GM13977 (cell line): ENCODE measurements at places on chromosomes 3 and 15.
A peak's percentile ranks its signal among the peaks of the same experiment; 100 is the strongest.

DNA sequence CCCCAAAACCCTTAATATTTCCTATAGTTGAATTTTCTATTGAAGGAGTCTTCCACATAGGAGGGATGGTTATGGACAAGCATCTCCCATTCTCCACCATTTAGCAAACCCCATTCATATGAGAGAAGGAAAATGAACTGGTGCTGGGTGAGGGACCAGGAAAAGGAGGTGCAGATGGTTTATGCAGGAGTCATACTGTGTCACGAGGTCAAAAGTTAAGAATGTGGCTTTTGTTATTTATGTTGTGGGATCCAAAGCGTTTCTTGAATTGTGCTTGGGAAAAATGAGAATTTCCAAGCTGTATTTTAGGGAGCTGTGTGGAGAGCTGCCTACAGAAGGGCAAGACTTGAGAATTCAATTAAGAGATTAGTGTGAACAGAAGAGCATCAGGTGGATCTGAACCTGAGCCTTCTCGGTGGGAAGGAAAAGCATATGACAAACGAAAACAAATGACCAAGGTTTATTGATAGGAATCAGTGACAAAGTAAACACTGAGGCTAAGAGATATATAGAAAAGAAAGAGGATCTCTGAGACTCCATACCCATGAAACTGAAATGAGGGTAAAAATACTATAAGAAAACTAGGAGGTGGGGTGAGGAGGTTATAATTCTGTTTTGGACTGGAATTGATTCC, 473.3 kb upstream of the NR2F2 start:
- DNase-seq: no peak

DNA sequence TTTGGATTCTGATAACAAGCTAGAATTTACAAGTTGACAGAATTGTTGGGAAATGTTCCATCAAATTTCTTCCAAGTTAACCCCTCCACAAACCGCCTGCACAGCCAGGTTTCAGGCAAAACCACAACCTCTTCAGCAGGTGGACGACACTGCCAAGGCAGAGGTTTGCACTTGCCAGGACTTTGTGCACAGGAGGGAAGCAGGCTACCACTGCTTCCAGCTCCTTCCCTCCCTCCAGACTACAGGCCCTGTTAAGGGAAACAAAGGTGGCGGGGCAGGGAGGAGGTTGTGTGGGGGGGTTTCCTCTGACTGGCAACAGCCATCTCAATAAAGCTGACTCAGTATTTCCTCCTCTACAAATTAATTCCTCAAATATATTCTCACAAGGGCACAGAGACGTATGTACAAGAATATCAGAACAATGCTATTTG, 42.2 kb downstream of the TBC1D2B start:
- no peak for DNase-seq

- DNase-seq: peak; percentile 36
These were observed 31.7 kb downstream of the NR2F2 start for GRCh38 chr15:96362011-96362754.

DNA sequence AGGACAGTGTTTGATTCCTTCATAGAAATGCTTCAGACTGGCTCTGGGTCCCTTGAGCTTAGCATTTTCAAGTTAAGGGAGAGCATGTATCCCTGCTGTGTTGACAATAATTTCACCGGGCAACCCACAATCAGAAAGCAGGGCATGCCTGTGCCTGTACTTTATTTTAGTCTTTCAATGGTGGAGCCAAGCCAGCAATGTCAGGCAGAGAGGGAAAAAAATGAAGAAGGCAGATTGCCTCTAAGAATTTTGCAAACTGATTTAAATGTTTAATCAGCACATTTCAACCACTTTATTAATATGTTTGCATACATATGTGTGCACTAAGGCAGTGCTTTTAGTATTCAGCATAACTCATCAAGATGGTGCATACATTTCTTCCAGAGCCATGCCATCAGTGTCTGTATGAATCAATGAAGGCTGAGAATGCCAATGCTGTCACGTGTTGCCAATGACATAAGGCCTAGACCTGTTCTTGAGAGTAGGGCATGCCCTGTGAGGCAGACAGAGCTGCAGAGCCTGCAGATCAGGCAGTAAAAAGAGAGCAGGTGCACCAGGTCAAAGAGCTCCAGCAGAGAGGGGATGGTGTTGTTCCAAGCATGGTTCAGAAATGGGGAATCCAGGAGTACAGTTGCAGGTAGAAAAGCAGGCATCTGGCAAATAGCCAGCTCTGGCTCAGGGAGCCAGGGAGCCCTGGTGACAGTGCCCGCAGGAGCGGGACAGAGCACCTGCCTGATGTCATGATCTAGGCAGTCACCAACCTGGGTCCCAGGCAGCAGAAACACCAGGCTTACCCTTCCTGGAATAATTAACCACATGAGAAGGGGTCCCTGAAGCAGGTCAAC, 508.5 kb downstream of the GABRG3 start:
- no peak for DNase-seq

DNA sequence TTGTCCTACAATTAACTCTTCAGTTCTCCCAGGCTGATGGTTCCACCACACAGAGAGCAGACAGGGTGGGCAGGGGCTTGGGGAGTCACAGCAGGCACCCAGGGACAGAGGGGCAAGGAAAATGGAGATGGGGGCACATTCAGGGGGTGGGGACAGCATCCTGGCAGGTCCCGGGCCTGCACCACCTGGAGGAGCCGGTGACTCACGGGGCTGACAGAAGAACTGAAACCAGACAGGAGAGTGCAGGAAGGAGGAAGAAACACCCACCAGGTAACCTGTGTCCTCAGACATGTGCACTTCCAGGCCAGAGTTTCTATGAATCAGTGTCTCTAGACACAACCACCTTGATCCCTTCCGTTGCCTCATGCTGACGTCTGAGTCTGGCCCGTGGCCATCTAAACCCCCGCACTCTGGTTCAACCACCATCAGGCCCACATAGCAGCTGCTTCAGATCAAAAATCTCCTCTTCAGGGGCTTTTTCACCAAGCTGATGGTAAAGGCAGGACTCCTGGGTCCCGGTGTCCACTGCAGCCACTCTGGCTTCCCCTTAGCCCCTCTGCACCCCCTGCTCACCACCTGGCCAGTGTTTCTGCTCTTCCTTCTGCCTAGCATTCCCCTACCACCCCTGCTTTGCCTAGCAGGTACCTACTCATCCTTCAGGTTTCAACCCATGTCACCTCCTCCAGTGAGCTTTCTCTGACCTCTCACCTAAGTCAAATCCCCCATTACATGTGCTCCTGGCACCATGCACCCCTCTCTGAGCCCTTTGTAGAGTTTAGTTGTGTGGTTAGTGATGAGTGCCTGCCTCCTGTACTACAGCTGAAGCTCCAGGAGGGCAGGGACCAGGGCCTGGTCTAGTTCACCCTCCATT, 16.5 kb upstream of the CYP11A1 start:
- peak; percentile 90 for DNase-seq

- DNase-seq: no peak
These were observed 85.3 kb upstream of the RORA start for GRCh38 chr15:61314427-61314826.

GRCh38 chr3:181888234-181888633, 176.5 kb downstream of the SOX2 start:
- no peak for DNase-seq

GRCh38 chr3:73765878-73766545, 141.3 kb upstream of the PDZRN3 start:
- no peak for DNase-seq

- no peak for DNase-seq
These were observed 64.8 kb downstream of the SCN11A start for GRCh38 chr3:38986901-38987300.

- no peak for DNase-seq
These were observed 4.7 kb downstream of the RNF111 start for GRCh38 chr15:58992181-58992580.

GRCh38 chr3:40718209-40718608, 193.4 kb downstream of the ZNF621 start:
- DNase-seq: no peak

- no peak for DNase-seq
These were observed 950 bp upstream of the CNTN4 start for GRCh38 chr3:2097641-2098191.

DNA sequence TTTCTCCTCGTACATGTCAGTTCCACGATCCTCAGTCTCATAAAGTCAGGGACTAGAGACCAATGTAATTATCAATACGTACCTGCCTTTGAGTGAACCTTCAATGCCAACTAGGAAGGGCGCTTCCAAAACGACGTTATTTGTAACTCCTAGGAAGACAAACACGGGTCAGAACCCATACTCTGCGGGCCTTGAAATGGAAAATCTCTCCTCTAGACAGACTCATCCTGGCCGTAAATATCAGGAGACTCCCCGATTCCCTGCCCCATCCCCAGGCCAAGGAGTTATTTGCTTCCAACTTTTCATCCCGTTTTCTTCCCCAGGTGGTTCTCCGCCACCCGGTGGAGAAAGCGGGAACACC, 578 bp downstream of the OIP5 start:
- no peak for DNase-seq

DNA sequence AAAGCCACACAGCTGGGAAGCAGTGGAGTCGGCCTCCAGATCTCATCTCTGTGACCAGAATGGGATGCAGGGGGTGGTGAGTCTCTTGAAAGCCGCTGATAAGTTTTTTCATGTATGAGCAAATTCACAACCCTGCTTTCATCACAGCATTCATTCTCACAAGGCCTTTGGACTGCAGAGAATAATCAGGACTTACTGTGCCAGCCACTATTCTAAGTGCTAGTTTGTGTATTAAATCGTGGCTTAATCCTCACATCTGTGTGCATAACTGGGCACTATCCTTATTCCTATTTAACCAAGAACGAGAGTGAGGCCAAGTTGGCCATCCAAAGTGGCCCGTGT, 64.2 kb upstream of the POLG start:
- DNase-seq: no peak

GRCh38 chr3:171108066-171108465, 81.5 kb upstream of the SLC2A2 start:
- no peak for DNase-seq

DNA sequence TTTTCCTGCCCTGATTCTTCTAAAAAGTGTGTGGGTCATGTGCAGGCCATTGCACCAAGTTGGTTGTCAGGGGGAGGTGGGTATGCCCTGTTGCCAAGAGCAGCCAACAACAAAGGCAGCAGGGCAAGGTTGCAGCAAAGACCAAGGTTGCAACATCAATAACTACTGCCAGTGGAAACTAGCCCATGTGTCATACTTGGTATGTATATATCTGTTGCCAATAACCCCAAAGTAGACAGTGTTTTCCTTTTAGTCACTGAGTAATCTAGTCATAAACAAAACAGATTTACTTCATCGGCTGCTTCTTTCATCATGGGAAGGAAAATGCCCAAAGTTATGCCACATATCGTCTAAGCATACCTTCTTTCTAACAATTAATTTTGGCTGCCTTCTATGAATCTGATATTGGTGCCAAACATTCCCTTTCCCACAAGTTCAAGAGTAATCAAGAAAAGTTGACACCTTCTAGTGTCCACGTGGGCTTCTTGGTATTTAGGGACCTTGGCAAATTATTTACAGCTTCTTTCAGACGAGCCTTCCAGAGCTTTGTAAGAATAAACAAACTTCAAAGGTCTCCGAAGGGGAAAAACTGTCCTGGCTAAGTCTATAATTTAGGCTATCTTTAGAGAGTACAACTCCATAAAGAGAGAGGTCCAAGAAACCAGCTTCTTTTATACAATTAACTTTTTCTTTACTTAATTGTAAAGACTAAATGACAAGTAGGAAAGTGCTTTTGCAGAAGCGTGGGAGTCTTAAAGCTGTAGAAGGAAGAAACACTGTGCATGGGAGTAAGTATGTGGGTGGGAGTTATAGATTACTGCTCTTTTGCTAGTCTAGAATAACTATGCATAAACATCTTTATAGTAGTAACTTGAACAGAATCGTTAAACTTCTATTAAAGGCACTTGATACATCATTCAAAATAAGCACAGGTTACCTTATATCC, 10.0 kb upstream of the MBNL1 start:
- DNase-seq: no peak

DNA sequence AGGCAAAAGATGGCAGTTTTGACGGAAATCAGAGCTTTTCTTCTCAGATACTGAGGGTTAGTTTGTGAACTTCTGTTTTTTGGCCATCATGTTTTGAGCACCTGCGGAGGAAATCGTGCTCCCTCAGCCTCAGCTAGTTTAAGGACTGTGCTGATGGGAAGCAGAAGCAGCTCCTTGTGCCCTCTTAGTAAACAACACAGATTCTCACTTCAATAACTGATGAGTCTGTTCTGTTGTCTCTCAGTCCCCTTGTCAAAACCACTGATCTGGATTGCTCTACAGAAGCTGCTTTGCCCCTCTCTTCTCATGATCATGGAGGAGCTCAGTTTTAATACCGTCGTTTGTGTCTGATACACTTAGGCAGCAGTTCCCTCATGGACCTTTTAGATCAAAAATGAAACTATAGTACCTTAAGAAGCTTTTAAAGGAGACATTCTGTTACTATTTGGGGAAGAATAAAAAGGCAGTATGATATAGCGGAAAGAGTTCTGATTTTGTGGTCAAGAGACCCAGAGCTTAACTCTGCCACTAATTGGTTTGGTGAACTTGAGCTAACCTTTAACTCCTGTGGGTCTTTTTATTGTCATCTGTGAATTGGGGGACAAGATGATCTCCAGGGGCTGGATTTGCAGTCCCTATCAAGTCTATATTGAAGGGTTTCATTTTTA, 152.6 kb downstream of the BBX start:
- no peak for DNase-seq
